ENCODE measurements at places on chromosomes 4 and X.

DNA sequence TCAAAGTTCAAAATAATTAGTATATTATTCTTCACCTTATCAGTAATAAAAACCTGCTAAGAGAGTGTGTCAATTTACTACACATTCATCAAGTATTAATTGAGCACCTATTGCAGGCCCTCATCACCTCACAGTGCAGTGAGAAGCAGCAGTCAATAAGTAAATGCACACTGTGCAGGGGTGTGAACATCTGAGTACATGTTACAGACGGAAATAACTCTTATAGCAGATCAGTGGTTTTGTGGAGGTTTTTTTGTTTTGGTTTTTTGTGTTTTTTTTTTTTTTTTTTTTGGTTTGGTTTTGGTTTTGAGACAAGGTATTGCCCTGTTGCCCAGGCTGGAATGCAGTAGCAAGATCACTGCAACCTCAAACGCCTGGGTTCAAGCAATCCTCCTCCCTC, 20.3 kb downstream of the KLF3 start:
- DNase-seq, result no peak

DNA sequence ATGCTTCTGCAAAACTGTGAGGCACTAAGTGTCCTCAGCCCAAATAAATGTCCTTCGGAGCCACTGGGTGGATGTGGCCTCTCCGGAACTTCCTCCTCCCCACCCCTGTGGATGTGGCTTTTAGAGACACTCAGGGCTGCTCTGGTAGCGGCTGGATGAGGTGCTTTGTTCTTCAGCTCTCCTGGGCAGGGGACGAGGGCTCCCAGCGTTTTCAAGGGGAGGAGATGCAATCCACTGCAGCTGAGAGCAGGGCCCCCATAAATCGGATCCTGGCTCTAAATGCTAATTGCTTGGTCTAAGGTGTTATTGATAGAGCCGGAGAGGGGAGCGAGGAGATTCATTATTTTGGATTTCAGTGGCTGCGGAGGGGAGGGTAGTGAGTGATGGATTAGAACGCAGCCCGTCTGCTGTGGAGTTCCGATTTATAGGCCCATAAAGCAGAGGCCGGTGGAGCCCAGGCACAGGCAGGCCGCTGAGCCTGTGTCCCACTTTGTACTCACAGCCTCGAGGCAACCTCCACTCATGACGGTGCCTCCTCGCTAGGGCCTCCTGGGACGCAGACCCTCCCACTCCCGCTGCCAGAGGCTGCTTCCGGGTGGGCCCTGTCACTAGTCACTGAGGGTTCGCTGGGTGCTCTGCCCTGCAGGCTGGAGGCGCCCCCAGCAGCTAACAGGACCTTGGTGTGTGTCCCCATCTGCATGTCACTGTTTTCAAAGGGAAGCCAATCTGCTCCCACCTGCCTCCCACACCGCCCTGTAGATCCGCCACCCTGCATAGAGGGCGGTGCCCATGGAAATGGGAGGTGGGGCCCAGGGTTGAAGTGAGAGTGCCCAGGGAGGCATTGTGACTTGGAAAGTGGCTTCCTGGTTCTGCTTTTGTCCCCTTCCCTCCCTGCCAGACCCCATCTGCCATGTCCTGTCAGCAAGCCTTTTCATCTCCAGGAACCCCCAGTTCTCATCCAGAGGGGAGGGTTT, 135.4 kb upstream of the PSAPL1 start:
- no peak for DNase-seq

- no peak for DNase-seq
Measured at GRCh38 chr4:7264694-7265093, 72.4 kb downstream of the SORCS2 start.

- no peak for DNase-seq
Measured at GRCh38 chr4:153705743-153706468, 21.8 kb downstream of the TLR2 start.

DNA sequence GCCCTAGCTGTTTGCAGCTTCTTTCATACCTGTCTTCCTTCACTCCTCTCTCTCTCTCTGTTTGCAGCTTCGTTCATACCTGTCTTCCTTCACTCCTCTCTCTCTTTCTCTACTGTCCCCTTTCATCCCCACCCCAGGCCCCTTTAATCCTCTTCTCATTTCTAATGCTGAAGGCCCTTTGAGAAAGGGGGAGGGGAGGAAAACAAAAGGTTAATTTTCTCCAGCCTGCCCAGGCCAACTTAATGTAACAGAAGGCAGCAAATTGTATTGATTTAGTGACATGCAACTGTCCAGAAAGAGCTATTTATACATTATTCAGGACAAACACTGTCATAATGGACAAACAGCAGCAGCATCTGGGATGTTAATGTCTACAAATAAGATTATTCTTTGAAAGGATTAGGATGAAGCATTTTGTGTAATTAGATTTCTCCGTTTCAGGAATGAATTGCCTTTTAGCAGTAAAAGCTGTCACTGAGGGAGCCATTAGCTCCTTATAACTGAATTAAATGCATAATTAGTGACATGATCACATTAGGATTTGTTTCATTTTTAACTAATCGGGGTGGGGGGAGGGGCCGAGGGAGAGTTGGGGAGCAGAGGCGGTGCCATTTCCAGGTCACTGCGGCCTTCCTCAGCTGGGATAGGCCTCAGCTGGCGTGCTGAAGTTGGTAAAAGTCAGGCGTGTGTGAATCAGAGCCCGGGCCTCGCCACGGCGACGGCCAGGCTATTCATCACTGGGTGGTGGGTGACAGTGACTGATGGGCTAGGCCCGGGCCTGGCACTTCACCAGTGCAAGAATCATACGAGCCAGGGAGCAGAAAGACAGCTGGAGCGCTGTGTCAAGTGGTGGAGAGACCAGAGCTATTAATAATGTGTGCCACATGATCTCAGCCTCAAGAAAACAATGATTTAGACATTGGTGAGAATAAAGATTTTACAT, 174.5 kb downstream of the NKX6-1 start:
- DNase-seq, result no peak

DNA sequence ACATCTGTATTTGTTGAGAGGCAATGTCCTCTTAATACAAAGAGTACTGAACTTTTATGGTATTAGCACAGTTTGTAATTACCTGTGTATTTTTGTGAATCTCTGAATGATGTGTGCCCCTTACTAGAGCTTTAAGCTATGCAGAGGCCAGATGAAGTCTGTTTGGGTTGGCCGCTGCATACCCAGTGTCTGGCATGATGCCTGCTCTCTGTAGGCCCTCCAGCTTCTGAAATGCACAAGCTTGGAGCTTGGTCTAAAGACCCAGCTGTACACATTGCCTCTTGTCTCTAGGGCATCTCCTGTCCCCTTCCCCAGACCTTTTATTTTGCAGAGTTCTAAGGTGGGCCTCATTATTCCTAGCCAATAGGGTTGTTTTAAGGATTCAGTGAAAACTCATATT, 68.6 kb downstream of the CDS1 start:
- no peak for DNase-seq

GRCh38 chr4:73055241-73055897, 14.1 kb downstream of the COX18 start:
- peak; percentile 26 for DNase-seq

GRCh38 chrX:39721566-39722279, 376.0 kb downstream of the BCOR start:
- DNase-seq, result no peak

- no peak for DNase-seq
Measured at GRCh38 chr4:184165291-184165690, 52.4 kb downstream of the ENPP6 start.

All from GM13977 (cell line).